Fibroblast of the aortic adventitia (primary cell): ENCODE measurements at places on chromosomes 2 and 18.

GRCh38 chr2:66686755-66687154 is 251.8 kb downstream of the MEIS1 start:
- peak; percentile 76 for DNase-seq

DNA sequence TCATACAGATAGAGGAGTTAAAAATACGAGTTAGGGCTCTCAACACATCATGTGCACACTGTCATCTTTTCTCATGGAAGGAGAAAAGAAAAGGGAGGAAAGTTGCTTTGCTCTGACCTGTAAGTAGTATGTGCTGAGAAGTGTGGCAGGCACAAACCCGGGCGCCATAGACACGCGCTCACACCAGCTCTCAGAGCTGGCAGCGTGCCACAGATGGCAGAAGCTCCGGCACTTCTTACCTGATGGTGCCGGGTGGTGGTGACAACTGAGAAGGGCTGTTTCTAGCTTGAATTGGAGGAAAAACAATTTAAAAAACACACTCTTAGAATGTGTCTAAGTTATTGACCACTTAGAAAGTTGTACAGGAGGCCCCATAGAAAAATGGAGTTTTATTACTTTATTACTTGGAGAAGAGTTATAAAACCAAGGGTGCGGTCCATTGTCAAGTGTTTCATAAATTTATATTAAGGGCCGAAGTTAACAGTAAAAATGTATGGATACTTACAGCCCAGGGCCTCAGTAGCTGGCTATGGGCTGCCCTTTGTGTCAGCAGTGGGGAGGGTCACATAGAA is 92.2 kb downstream of the DPP4 start:
- no peak for DNase-seq

DNA sequence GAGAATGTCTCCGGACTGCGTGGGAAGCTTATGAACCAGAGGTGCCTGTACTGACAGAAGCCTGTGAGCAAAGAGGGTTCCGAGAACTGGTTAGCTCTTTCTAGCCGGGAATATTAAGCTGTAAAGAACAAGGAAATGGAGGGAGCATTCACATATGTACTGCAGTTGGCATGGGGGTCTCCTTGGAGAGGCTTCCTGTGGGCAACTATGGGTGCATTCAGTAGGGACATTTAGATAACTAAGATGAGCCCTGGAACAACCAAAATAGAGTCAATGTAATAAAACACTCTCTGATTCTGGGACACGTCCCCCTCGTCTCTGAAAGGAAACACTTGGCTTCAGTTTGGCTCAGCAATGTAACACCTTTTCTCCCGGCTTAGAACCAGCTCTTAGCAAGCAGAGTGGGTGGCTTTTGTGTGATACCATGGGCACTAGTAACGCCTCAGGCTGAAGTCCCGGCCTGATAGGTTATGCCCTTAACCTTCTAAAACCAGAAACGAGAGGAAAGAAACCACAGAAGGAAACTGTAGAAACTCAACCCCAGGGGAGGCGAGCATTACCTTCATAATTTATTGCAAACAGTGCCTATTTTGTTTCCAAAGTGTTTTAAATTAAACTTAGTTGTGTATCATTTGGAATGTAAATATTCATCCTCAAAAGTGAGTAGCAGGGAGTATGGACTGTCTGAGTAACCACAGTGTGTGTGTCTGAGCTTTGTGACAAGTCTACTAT is 48.8 kb upstream of the LPIN2 start:
- no peak for DNase-seq

DNA sequence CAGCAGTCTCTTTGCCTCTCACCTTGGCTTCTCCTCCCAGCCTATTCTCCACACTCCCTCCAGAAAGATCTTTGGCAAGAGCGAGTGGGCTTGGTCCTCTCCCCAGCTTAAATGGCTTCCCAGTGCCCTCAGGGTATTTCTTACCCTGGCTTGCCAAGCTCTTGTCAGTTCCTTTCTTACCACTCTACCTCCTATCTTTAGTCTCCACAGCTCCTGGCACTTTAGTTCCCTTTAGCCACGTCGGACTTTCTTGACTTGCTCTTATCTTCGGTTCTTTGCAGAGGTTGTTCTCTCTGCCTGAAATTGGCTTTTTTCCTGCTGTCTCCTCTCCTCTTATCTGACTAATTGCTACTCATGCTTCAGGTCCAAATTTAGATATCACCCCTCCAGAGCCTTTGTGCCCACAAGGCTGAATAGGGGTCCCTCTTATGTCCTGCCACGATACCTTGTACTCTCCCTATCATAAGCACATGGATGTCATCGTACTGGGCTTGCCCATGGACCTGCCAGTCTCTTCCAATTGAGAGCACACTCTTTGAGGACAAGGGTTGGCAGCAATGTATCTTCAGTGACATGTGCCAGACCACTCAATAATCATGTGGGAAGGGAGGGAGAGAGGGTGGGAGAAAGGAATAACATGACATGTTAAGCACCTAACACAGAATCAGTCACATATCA is 131.7 kb upstream of the CTAGE1 start:
- no peak for DNase-seq

DNA sequence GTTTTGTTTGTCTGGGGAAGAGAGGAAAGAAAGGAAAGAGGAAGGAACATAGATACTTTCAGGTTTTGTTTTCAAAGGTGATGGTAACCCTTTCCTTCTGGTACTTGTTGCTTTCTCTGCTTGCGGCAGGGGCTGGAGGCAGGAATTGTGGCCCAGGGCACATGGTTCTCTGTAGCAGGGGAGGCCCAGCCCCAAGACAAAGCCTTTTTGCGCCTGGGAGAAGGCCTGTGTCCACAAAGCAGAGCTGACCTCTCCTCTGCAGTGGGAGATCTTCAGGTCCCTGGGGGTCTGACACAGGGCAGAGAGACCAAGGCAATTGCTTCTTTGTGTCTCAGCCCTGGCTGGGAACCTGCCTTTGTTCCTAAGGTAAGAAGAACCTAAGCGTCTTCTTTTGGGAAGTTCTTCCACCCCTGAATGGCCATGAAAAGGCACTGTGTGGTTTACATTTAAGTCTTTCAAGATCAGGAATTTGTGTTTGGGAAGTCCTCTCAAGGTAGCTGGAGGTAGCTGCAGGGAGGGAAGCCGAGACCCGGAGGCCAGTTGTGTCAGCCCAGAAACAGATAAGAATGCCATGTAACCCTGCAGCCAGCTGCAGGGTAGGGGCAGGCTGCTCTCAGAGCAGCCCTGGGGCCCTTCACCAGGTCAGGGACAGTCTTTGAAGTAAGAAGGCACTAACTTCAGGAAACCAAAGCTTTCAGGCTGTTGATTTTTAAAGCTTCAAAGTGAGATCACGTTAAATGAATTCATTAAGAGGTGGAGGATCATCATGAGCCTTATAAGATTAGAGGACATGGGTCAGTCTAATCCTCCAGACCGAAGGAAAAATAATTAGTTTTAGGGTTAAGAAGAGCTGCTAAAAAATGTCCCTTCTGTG is 119.3 kb downstream of the STPG4 start:
- no peak for DNase-seq

- DNase-seq: peak; percentile 73
Measured at GRCh38 chr18:48954886-48955819, 4.4 kb upstream of the SMAD7 start.

DNA sequence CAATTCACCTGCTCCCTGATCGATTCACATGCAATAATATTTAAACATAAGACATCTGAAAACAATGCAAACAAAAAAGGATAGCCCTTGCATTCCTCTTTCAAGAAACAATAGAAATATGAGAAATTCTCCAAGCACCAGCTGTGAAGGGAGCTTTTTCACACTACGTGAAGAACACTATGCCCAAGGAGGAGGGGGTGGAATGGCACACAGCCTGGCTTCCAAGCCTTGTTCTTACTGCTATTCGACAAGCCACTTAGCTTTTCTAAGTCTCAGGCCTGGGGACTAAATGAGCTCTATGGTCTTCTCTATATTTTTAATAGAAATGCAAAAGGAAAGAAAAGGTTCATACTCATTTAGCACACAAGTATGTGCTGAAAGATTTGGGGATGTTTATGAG is 92.2 kb upstream of the CHRNA1 start:
- no peak for DNase-seq

DNA sequence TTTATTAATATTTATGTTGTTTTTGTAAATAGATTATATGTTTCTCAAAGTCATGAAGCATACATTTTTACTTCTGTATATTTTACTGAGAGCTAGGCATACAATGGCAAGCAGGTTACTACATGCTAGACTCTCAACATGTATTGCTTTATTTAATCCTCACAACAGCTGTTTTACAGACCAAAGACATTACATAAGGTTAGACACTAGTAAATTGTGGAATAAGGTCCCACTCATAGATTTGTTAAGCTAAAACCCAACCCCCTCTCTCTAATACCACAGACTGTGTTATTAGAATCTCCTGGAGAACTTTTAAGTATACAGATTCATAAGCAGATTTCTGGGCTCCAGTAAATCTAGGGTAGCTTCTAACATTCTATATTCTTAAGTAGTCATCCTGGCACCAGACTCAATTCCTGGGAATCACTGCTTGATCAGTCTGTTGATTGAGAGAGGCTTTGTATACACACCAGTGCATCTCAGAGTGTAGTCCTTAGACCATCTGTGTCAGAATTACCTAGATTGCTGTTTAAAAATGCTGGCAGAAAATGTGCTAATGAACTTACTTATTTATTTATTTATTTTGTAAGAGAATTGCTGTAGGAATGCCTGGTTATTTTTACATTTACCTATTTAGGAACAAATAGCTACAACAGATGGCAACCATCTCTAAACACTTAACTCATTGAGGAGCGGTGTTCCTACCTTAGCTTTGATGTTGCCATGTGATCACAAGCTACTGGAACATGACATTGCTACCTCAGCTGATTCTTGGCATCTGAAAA is 153.5 kb upstream of the CAVIN2 start:
- no peak for DNase-seq

DNA sequence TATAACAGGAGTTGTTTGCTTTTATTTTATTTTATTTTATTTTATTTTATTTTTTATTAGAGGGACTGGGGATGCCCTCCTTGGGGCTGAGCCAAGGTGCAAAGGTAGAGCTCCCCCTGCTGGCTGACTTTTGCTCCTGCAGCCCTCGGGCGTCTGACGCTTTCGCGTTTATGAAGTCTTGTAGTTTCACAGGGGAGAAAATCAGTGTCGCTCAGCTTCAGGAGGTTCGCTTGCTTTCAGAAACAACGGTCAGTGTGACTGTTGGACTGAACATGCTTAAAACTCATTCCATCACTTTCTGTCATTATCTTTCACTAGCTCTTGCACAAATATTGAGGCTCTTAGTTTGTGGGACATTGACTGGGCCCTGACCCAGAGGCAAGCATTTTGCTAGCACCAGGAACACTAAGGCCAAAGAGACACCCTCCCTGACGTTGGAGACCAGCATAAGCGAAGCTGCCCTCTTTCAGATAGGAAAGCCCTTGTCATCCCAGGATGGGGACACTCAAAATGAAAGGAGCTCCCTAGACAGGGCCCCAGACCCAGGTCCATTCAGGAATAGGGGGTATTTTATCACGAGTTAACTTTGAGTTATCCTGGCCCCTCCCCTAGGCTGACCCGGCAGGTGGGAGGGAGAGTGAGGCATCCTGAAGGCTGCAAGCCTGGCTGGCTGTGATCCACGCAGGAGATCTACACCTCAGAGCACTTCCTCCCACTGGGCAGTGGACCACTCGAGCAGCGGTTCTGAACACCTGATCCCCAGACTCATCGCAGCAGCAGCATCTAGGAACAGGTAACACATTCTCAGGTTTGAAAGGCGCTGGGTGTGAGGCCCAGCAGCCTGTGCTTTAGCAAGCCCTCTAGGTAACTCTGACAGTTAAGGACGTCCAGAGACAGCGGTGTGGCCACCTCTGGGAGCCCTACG is 34.4 kb downstream of the LGALSL start:
- DNase-seq: peak; percentile 65
